ENCODE measurements at places on chromosomes 3 and 15.

DNA sequence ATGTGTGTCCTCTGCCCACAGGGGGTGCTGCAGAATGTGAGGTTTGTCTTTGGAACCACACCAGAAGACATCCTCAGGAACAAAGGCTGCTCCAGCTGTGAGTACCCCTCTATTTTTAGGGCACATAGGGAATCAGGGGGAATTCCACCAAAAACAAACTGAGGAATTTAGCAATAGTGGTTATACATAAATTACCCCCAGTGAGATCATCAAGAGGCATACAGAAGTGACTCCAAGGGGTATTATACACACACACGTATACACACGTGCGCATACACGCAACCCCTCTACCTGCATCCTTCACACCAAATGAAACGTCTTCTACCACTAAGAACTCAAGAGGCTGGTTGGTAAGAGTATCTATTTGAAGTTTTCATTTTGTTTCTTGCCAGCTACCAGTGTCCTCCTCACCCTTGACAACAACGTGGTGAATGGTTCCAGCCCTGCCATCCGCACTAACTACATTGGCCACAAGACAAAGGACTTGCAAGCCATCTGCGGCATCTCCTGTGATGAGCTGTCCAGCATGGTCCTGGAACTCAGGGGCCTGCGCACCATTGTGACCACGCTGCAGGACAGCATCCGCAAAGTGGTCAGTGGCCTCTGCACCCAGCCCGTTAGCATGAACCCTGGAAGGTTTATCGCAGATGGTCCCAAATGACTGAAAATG lies 2.9 kb downstream of the THBS1 start:
- DNase-seq: no peak

DNA sequence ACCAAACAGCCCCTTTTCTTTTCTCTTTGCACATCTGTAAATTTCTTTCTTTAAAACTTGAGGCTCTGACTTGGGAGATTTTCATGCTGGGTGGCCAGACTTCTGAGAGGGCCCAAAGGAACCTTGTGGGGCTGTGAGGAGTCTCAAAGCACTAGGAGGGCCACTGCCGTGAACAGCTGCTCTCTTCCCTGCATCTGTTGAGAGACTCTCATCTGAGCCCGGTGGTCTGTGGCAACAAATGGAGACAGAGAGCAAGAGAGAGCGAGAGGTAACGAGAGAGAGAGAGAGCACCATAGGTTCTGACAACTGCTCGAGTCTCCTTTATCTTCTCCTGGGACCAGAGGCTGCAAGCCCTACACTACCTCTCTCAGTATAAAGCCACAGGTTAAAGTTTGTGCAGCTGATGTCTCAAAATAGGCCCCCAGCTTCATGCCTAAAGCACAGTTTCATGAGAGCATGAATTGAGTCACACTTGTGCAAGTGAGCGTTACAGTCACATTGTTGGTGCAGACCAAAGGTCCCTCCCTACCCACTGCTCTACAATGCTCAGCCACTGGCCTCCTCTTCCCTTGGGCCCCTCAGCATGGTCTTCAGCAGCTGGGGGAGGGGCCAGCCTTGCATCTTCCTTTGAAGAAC lies 60.7 kb downstream of the ZNF621 start:
- no peak for DNase-seq

- DNase-seq: no peak
Observed at GRCh38 chr3:13696699-13697098, 147.8 kb downstream of the FBLN2 start.

DNA sequence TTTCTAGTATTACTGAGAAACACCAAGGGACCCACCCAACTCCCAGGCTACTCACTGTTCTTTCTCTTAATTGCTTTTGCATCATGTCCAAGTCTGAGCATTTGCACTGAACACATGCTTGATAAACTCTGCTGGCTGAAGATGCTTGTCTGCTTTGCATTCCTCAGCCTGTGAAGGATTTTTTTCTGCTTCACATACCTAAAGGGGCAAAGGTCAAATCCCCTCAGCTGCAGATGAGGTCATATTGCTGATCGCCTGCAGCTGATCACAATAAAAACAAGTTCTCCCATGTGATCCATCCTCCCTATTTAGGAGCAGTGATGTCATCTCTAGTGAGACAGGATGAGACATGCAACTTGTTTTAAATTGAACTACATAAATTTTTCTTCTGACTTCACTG lies 84.6 kb upstream of the DCBLD2 start:
- no peak for DNase-seq

DNA sequence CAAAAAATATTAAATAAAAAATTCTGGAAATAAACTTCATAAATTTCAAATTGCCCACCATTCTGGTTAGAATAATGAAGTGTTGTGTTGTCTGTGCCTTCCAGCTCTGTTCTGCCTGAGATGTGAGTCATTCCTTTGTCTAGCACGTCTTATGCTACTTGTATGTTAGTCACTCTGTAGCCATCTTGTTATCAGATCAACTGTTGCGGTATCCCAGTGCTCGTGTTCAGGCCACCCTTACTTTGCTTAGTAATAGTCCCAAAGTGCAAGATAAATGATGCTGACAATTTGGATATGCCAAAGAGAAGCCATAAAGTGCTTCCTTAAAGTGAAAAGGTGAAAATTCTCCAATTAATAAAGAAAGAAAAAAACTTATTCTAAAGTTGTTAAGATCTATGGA lies 527.5 kb downstream of the NAALADL2 start:
- no peak for DNase-seq

GRCh38 chr15:52013151-52013791 lies 5.7 kb upstream of the MAPK6 start:
- no peak for DNase-seq

DNA sequence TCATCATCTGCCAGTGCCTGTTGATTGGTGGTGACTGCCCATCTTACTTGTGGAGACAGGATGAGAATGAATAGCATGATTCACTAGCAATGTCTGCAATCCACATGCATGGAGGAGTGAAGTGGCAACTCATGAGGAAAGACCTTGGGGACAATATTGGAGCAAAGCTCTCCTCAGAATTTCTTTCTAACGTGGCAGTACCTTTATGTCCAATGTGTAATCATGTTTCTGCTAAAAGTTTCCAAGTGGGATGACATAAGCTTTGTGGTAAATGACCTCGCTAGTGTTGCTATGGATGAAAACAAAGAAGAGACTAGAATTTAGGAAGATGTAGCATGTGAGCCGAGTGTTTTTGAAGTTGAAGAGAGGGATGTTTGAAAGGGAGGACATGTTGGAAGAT lies 117.8 kb downstream of the CPNE4 start:
- no peak for DNase-seq

DNA sequence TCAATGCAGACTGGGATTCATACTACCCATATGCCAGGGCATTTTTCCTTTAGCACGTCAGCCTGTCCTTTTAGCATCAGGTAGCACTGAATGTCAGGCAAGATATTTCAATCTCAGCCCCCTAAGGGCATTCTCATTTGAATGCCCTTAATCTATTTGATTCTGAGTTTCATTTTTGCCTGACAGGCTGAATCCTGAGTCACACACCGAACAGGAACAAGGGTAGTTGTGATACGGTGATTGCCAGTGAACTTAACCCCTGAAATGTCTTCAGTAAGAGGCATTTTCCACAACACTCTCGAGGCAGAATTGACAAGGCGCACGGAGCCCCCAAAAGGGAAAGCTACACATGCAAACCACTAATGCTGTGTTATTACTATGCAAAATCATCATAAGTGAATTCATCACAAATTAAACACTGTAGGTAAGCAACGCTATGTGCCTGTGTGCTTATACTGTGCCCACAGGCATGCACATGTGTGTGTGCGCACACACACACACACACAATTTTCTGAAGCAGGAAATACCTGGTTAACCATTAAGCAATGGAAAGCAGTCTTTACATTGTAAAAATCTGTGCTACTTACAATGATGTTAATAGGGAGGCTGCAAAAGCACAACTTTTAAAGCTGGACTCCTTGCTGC lies 130.4 kb downstream of the ZNF385D start:
- no peak for DNase-seq

- peak; percentile 49 for DNase-seq
Observed at GRCh38 chr3:27312044-27312668, 57.0 kb downstream of the NEK10 start.

All from putamen (tissue), 1 donor.